ENCODE measurements at places on chromosomes 11 and 22. TPM values are rescaled to one million over a fixed set of nuclear protein-coding genes. Genes with fewer than 3 reads are reported as not detected.
A peak's percentile ranks its signal among the peaks of the same experiment; 100 is the strongest.

The UNC93B1 gene
- total RNA-seq: 28.0 TPM

DNA sequence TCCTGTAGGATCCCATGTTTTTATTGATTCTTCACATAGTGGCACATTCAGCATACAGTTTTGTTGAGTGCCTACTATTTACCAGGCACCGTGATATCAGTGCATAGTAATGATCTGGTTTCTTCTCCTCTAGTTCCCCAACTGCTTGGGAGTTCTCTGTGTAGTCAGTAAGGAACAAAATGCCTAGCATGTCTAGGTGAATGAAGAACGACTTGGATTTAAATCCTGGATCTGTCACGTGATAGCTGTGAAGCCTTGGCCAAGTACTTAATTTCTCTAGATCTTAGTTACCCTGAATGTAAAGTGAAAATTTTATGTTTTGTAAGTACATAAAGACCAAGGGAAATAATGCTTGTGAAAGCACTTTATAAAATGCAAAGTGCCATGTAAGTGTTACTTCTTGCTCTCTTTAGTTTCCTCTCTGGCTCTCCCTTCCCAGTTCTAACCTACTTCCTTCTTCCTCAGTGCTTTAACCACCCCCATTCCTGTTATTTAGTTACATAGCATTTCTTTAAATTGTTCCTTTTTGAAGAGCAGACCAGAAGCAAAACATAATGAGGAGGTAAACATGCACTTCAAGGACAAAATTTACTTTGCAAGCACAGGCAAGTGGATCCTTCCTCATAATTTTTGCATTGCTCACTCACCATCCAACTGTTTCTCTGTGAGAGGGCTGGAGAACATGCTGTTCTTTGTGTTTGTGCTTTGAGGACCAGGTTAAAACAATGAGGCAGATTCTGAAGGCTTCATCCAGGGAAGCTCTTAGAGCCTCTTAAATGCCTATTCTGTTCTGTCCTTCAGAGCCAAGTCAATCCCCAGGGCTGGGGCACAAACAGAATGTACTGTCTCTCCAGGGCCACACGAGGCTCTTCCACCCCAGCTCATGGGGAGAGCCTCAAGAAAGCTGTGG is 353.9 kb upstream of the TENM4 start:
- DNase-seq: no peak

DNA sequence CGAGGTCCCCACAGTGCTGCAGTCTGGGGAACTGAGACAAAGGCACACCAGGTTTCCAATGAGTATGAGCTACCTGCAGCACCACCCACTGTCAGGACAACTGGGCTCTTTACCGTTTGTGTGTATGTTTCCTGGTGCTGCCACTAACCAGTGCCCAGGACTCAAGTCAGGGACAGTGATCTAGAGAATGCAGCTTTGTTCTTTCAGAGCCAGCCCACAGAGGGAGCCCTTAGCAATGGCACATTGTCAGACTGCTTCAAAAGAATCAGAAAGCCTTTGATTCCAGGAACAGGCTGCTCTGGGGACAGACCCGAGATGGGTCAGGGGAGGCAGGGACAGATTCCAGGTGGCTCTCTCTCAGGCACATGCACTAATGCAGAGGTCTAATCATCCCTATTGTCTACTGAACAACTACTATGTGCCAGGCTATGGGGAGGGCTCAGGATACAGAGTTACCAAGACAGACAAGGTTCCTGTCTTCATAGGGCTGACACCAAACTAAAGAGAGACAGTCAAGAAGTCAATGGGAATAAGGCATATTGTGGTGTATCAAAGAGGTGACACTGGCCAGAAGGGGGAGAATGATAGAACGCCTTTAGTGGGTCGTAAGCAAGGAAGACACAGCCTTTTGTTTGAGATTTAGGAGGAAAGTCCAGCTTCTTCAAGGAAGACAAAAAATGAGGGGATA is 103.7 kb downstream of the VPREB1 start:
- no peak for DNase-seq

The KRTAP5-7 gene
- total RNA-seq: not detected

DNA sequence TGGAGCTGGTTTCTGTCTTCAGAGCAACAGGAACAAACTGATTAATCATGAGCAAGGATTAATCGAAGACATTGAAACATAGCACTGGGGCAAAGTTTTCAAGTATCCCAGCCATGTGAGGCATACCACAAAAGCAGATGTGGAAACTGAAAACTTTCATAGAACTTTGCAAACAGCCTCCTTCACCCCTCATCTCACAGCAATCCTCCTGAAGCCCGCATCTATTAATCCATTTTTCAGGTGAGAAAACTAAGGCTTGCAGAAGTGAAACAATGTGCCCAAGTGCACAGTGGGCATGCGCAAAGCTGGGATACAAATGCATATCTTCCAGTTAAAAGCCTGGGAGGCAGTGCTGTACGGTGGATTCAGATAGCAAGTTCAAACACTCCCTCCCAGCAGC is 58.6 kb upstream of the HMGXB4 start:
- no peak for DNase-seq

- DNase-seq: no peak
These were observed 43.6 kb downstream of the MEI1 start for GRCh38 chr22:41742918-41743317.

DNA sequence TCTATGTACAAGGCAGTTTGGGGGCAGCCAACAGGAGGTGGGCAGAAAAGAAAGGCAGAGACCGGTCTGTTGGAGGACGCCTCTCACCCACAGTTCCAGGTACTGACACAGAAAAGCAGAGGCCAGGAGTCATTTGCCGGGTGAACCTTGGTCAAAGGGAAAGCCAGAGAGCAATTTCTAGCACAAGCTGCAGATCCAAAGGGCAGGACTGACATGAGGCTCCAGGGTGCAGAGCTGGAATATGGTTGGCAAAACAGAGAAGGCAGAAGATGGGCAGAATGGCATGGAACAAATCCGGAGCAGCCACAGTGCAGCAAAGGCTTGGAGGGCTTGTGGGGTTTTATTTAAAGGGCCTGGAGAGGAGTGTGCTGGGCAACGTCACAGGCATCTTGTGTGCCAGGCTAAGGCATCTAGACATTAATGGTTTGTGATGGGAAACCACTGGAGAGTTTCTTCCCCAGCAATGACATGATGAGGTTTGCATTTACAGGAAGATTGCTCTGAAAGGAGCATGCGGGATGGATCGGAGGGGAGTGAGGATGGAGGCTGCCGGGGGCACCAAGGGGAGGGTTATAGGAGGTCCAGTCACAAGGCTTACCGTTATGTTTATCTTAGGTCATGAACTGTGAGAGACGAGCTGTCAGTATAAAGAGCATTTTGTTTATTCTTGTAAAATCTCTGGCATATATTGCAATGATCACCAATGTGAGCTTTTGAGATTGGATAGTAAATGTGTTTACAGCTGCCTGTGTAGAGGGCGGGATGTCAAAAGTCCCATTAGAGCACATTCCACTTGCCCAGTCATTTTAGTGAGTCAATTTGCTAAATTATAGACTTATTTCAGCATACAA is 5.7 kb upstream of the MMP20 start:
- DNase-seq: no peak

DNA sequence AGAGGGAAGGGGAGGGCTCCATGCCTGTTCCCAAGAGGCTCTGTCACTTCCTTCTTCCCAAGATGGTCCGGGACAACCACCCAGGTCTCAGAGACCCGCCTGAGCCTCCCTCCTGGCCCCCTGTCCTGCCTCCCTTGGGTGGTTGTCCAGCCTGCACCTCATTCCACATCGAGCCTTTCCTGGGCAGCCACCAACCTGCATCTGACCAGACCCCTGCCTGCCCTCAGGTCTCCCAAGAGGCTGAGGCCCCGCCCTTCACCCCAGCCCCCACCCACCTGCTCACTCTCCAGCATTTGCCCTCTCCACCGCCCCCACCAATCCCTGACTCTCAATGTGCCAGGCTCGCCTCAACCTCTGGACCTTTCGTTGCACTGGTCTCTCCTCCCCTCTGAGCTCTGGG is 97.5 kb upstream of the LMO1 start:
- no peak for DNase-seq

GRCh38 chr22:48103126-48103875 is 1340.9 kb downstream of the TBC1D22A start:
- DNase-seq: no peak

DNA sequence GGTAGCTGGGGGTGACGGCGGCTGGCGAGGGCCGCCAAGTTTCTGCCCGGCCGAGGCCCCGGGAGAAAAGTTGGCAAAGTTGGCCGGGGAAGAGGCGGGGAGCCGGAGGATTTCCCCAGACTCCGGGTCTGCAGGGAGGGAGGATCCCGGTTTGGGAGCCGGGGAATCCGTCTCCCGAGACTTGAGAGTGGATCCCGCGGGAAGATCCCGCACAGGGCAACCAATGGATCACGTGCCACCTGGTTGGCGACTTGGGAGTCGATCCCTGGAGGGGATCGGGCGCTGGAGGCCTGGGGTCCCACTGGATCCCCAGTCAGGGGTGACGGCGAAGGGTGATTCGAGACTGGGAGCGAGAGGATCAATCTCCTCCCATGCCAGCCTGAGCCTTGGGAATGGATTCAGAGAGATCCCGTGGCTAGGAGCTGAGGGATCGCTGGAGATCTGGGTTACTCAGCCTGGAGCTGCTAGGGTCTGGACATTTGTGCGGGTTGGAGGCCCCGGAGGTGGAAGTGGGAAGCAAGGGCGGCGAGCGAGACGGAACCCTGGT is 394 bp downstream of the KIAA1671 start:
- DNase-seq: peak; percentile 19

The KCNJ4 gene
- 0.60 TPM for total RNA-seq

DNA sequence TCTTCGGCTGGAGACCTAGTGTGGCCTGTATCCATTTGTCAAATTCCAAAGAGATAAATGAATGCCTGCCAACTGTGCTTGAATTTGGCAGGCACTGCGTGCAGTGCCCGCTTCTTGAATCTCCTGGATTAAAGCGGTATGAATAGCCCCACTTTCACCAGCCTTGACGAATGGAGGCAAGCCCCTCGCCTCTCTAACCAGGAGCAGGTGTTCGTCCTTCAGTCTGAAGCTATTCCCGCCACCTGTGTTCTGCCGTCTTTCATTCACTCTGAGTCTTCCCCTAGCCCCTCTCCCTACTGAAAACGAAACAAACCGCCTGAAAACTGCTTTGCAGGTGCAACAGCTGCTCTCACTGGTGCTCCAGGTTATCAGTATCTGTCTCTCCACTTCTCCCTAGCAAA is 11.2 kb downstream of the NLRP14 start:
- no peak for DNase-seq

DNA sequence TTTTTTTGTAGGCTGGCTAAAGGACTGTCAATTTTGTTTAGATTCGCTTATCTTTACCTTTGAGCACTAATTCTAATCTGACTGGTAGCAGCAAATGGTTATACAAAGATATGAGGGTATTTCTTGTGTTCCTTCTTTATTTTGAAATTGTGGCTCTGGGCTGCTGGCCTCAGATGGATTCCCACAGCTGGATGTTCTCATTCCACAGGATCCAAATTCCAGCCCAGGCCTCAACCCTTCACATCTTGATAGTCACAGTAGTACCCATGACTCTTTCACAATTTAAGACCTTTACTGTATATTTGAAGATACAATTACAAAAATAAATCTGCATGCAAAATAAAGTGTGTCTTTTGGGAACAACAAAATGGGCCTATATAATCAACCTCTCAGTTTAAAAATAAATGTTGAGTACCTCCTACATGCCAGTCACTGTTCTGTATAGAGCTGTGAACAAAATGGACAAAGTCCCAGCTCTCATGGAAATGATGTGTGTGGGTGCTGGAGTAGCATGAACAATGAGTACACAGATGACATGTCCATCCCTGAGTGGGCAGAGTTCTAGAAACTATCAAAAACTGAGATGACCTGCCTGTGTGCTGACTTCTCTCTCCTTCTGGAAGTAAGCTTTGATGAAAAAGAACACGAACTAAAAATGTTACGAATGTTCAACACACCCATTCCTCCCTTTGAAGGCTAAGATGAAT is 51.7 kb upstream of the FBXO3 start:
- DNase-seq: no peak

DNA sequence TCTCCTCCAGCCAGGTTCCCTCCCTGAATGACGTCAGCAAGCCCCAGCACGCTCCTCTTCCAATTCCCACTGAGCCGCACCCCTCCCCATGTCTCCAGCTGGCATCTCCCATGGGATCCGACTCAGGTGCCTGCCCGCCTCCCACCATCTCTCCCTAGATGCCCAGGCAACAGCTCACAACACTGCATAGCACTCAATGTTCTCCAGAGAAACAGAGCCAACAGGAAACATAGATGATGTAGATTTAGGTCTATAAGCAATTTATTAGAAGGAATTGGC is 532.3 kb downstream of the BRD1 start:
- no peak for DNase-seq

DNA sequence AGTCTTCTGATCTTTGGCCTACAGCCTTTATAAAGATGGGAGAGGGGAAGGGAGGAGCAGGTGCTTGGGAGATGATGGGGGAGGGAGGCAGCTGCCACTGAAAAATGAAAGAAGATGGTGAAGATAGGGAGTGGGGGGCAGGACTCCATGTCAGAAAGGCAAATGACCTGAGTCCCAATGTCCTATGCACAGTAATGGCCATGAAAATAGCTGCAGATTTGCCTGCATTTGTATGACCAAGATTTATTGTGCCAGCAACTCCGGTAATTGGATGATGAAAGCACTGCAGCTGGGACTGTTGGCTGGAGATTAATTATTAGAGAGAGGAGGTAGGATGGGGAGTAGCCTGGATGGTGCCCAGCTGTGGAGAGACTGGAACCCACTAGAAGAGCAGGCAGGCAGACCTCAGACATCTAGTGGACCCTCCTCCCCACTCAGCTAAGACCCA is 36.1 kb downstream of the NEU3 start:
- no peak for DNase-seq

- no peak for DNase-seq
These were observed 78.0 kb upstream of the SUSD2 start for GRCh38 chr22:24103301-24103700.

- no peak for DNase-seq
These were observed 253.3 kb downstream of the BRD1 start for GRCh38 chr22:49574205-49574880.

The DCDC1 gene
- 0.08 TPM for total RNA-seq

- no peak for DNase-seq
These were observed 188.2 kb upstream of the ANO3 start for GRCh38 chr11:26143566-26144290.

The GRK2 gene
- 15.2 TPM for total RNA-seq

The GNAZ gene
- total RNA-seq: 2.3 TPM

DNA sequence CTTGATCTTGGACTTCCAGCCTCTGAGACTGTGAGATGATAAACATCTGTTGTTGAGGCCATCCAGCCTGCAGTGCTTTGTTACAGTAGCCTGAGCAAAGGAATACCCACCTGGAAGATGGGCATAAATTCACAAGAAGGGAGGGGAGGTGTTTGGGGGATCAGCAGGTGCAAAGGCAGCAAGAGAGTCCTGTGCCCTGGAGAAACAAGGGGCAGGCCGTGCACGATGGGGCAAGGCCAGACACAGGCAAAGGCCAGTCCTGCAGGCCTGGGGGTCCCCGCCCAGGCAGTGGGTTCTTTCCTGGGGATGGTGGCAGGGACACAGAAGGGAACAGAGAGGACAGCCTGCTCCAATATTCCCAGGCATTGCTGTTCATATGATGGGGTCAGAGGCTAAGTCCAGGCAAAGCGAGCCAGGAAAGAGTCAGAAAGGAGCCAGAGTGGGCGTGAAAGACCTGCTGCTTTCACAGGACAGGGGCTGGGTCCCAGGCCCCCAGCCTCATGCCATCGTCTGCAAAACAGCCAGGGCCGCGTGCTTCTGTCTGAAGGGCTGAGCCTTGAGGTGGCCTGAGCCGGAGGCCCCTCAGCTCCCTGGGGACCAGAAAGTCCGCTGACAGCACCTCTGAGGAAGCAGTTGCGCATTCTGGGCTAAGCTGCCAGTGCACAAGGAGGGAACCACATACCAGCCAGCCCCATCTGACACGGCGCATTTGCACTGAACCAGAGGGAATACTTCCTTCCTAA is 48.8 kb downstream of the MYEOV start:
- no peak for DNase-seq

- peak; percentile 37 for DNase-seq
These were observed 1.2 kb upstream of the CASTOR1 start for GRCh38 chr22:30290342-30291057.

The AGBL2 gene
- 0.12 TPM for total RNA-seq

Measured in H4 (cell line).